ENCODE measurements at places on chromosomes 5 and 9.

- DNase-seq, result no peak
These were observed 248.7 kb downstream of the LURAP1L start for GRCh38 chr9:13023498-13023897.

- no peak for DNase-seq
These were observed 685.3 kb upstream of the EDIL3 start for GRCh38 chr5:85069659-85070640.

GRCh38 chr5:148684528-148684927 is 30.2 kb upstream of the HTR4 start:
- DNase-seq, result no peak

DNA sequence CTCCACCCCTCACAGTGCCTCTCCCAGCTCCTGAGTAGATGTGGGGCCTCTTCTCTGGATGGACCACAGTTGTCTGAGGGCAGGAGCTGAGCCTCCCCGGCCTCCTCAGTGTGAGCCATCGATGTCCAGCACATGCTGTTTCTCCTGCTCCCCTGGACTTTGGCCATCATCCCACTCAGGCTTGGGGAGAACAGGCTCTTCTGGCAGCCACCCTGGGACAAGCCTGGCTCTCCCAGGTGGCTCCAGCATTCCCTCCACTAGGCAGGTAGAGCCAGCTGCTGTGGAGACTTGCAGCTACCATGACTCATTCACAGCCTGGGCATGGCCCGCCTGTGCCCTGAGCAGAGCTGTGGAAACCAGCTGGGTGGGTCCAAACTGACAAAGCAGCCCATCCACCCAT is 77.0 kb downstream of the CSNK1A1 start:
- DNase-seq, result no peak

DNA sequence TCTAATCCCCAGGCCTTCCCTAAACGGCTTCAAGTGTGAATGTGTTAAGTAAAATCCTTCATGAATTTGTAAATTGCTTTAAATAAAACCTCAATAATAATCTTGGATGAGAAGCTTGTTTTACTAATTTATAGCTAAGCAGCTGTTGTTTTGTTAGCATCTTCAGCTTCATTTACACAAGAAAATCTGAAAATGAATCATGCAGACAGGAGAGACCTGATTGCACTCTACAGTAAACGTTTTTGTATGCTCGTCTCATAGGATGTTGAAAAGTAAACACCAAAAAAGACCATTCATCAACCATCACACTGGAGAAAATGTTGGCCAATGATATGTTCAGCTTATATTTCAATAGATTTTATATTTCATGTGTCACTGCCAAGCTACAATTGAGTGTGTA is 40.4 kb upstream of the MAP3K1 start:
- DNase-seq, result no peak

DNA sequence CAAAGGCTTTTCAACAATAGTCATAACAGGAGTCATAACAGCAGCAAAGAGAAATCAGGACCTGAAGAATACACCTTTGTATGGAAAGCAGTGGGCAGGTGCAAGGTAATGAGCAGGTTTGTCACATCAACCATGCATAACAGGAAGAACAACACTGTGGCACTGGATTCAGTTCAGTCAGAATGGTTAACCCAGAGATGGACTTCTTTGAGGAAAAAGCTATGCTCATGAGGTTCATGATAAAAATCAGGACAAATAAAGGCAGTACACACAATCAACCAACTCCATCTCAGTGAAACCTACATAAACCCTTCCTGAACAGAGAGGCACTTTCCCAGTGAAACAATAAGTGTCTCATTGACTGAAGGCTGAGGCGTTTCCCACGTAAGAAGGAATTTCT is 27.0 kb downstream of the ABITRAM start:
- no peak for DNase-seq

- no peak for DNase-seq
These were observed 137.8 kb downstream of the LPAR1 start for GRCh38 chr9:110900456-110900855.

DNA sequence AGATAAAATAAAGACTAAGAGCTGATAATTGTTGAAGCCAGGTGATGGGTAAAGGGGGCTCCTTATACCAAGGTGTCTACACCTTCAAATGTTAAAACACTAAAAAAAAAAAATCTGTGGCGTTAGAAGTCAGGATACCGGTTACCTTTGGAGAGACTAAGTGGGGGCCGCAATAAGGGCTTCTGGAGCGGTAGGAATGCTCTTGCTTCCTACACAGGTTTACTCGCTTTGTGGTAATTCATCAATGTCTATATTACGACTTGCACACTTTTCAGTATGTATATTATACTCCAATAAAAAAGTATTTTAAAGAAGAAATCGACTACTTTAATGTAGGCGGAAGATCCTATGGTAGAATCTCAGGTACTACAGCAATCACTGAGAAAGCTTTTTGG is 12.5 kb downstream of the MRPS27 start:
- no peak for DNase-seq

GRCh38 chr5:138138949-138139780 is at the start of gene NME5:
Gene NME5, minus strand, starts transcription at chr5:138139428. Its CDS starts 648 bp downstream, at chr5:138138780.
- DNase-seq, result no peak

DNA sequence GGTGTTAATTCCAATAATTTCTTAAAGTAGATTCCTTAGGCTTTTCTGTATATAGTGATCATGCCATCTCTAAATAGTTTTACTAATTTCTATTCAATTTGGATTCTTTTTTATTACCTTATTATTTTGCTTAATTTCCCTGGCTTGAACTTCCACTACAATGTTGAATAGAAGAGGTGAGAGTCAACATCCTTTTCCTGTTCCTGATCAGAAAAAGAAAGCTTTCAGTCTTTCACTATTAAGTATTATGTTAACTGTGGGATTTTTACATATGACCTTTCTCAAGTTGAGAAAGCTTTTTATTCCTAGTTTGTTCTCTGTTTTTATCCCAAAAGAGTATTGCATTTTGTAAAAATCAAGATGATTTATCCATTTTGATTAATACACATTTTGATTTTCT is 574.5 kb upstream of the TLE4 start:
- no peak for DNase-seq

GRCh38 chr5:98630621-98631020 is 142.8 kb upstream of the RGMB start:
- no peak for DNase-seq

DNA sequence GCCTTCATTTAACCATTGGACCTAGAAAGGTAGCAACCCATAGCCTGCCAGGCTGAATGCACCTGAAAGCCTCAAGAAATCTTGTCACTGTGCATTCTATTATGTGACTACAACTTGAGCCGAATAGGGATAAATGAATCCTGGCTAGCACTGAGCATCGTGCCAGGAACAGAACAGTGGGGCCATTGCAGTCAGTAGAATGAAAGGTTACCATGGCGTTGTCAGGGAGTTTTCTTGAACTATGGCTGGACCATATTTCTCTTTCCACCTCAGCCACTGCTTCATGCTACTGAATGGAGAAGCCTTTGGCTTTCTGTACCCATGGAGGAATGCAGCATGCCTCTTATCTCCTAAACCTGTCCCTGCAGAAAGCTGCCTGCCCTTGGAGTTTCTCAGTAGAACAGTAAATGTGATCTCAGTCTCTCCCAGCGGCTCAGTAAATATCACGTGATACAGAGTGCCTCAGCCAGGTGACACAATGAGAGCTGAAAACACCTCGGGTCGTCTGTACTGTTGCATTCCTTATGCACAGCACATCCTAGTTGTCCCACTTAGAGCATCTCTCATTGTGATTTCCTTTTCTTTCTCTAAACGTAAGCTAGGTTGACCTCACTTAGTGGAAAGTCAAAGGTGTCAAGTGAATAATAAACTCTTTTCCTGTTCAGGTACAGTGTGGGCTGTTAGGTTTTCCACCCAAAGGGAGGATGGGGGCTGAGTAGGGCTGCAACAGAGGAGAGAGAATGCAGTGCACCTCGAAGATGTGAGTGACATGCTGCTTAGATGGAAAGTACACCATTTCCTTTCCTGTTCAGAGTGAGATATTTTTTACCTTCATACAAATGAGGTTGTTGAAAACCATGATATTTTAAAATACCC is 115.3 kb downstream of the MACIR start:
- DNase-seq, result no peak

- no peak for DNase-seq
These were observed 9.6 kb upstream of the DBN1 start for GRCh38 chr5:177483042-177483441.

GRCh38 chr9:116686693-116687073 is 422 bp upstream of the TRIM32 start:
- DNase-seq, result peak; percentile 4

- DNase-seq, result no peak
These were observed 126.6 kb downstream of the C9orf152 start for GRCh38 chr9:110081395-110081794.

DNA sequence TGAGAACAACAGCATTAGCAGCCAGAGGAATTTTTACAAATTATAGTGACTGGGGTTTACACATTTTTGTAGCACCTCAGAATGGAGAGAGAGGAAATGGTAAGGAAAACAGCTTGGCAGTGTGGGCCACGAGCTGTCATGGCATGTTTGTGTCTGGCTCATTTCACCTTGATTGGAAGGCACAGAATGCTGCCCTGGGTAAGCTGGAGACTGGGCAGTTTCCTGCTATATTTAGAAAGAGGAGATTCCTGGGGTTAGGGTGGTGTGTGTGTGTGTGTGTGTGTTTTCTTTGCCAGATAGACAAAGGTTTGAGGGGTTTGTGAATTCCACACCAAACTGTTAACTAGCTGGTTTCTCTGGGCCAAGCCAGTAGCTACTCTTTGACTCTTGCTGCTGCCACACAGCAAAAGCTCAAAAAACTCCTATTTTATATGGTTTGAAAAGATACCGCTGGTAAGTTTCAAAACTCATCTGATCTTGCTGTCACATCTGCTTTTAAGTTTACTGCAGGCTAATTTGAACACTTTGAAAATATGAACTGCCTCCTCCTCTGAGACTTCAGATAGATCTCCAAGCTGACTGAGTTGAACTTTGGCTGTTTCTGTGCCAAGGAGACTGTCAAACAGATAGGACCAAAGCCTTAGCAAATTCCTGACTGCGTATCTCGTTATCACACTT is 9.1 kb downstream of the ARHGAP26 start:
- DNase-seq, result no peak

GRCh38 chr9:71762900-71763653 is 5.2 kb downstream of the CEMIP2 start:
- no peak for DNase-seq

- DNase-seq, result no peak
These were observed 1.1 kb upstream of the DBH start for GRCh38 chr9:133635098-133635497.

- DNase-seq, result peak; percentile 88
These were observed 12.7 kb downstream of the STK10 start for GRCh38 chr5:172175263-172175719.
